COLO829 (cell line): ENCODE measurements at places on chromosomes 3 and 15.

- DNase-seq: no peak
These were observed 25.3 kb downstream of the HDAC11 start for GRCh38 chr3:13505147-13506130.

- no peak for DNase-seq
These were observed 114.7 kb upstream of the ALDH1A3 start for GRCh38 chr15:100764778-100765466.

DNA sequence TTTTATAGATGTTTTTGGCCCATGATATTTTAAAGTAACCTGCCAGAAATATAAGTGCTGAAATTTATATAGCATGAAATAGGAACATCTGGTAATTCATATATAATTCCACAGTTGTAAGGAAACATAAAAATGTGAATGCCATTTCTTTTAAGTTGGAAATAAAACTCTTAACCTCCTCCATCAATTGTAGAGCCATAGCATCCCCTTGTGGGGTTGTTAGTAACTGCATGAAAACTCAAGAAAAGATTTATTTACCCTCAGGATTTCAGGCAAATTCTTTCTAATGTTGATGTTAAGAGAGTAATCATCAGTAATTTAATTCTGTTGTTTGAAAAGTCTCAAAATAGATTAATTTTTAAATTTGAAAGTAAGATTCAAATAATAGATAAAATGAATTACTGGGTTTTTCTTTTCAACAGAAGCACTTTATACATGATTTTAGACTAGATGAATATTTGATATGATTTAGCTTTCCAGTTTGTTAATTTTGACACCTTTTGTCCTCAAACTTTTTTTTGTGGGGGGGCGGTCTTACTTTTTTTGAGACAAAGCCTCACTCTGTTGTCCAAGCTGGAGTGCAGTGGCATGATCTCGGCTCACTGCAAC, 74.7 kb downstream of the RASA2 start:
- DNase-seq: peak; percentile 35

DNA sequence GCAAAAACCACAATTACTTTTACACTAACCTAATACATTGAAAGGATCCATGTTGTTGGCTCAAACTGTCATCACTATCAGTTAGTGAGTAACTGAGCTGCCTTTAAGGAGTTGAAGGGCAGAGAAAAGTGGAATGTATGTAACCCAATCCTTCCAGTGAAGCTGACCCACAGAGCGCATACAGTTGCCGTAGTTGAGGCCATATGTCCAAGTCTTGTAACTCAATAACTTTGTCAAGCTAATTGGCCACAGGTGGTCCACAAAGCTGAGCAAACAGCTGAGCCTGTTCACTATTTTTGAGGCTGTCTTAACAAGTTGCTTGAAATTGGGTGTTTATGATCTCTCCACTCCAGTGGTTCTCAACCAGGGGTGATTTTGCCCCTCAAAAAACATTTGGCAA, 169.0 kb upstream of the SLC24A5 start:
- no peak for DNase-seq

DNA sequence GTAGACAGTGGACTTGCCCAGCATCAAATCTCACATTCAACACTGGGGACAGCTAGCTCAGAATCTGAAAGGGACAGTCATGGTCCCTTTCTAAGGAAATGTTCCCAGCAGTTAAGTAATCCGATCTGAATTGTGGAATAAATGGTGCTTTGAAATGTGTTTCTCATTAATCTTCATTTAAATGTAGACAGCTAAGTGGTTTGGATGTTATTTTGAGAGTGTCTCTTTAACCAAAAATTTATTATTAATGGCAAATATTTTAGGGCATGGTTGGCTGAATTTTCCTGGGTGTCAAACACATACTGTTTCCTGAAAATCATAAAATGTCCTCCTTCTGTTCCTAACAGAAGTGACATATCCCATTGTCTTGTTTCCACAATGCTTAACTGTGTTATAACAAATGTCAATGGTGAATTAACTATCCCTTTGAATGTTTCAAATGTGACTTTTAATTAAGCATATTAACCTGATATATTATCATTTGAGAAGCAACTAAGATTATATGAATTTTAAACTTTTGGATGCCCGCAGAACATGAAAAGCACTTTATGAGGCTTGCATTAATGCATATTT, 210.8 kb downstream of the CHST2 start:
- no peak for DNase-seq
